ENCODE measurements at places on chromosomes 5 and 9. TPM values are rescaled to one million over a fixed set of nuclear protein-coding genes. Genes with fewer than 3 reads are reported as not detected.

Gene MARCHF11
- total RNA-seq, result not detected

Gene TERT
- 1.8 TPM for total RNA-seq

Gene SLC6A3
- 0.17 TPM for total RNA-seq

Gene FIBCD1
- total RNA-seq, result 14.4 TPM

Gene TJP2
- total RNA-seq, result 4.8 TPM

Gene NR6A1
- total RNA-seq, result 1.9 TPM

Gene FOXD4L4
- total RNA-seq, result not detected

Gene SPATA31E1
- not detected for total RNA-seq

Gene EGFLAM
- total RNA-seq, result 0.18 TPM

Gene LPAR1
- 10.2 TPM for total RNA-seq

Gene FOXD4L6
- not detected for total RNA-seq

Gene SPINK6
- total RNA-seq, result 0.53 TPM

Gene SELENOP
- total RNA-seq, result 0.10 TPM

Gene OR13J1
- total RNA-seq, result not detected

Gene CENPH
- total RNA-seq, result 23.1 TPM
